Myocyte (in vitro differentiated cells): ENCODE measurements at places on chromosomes 3 and 15. TPM values are rescaled to one million over a fixed set of nuclear protein-coding genes. Genes with fewer than 3 reads are reported as not detected.

The C2CD4B gene
- not detected in 2 replicates for total RNA-seq

The GOLGA8R gene
- 1.4 and 3.3 TPM in 2 replicates for total RNA-seq

The PAK6 gene
- 0.21 and 0.48 TPM in 2 replicates for total RNA-seq

The TMCO5A gene
- total RNA-seq = not detected in 2 replicates

The ZNF385D gene
- 0.99 and 1.6 TPM in 2 replicates for total RNA-seq

The ZBED2 gene
- total RNA-seq = not detected in 2 replicates
